ENCODE measurements at places on chromosomes 16 and 17. TPM values are rescaled to one million over a fixed set of nuclear protein-coding genes. Genes with fewer than 3 reads are reported as not detected.

The YBX2 gene
- 1.3 TPM for total RNA-seq

The CD300LB gene
- not detected for total RNA-seq

The EVI2A gene
- not detected for total RNA-seq

The OR2C1 gene
- not detected for total RNA-seq

The TMEM114 gene
- total RNA-seq, result not detected

The SCO1 gene
- total RNA-seq, result 9.4 TPM

The KRT33B gene
- total RNA-seq, result not detected

The RHOT1 gene
- 7.0 TPM for total RNA-seq

The HSD17B2 gene
- total RNA-seq, result not detected

The CBFA2T3 gene
- total RNA-seq, result 3.5 TPM

The TBC1D3E gene
- not detected for total RNA-seq

The KRTAP4-4 gene
- total RNA-seq, result not detected

The KCNG4 gene
- not detected for total RNA-seq

- no peaks in the 10 kb centered on the region for H3K4me1 ChIP-seq
- no peak for DNase-seq
- peaks cover 9% of the 10 kb centered on the region for H3K27me3 ChIP-seq
- no peaks in the 10 kb centered on the region for H3K36me3 ChIP-seq
- no peak overlapping the region for H3K4me3 ChIP-seq
- no peak overlapping the region for H3K27ac ChIP-seq
These were observed 16.0 kb upstream of the SOX9 start for GRCh38 chr17:72104863-72105234.

GRCh38 chr17:28178800-28179199 lies 136.3 kb downstream of the NLK start:
- no peaks in the 10 kb centered on the region for H3K4me1 ChIP-seq
- no peak for DNase-seq
- H3K27ac ChIP-seq, result no peak overlapping the region

- no peak overlapping the region for H3K27ac ChIP-seq
- H3K4me3 ChIP-seq, result no peak overlapping the region
- H3K36me3 ChIP-seq, result no peaks in the 10 kb centered on the region
- DNase-seq, result no peak
- H3K4me1 ChIP-seq, result no peaks in the 10 kb centered on the region
- H3K27me3 ChIP-seq, result no peaks in the 10 kb centered on the region
These were observed 291.2 kb downstream of the CDH11 start for GRCh38 chr16:64830653-64831052.

- peak overlapping the region; percentile 88 for H3K27ac ChIP-seq
- peaks cover 19% of the 10 kb centered on the region for H3K36me3 ChIP-seq
- H3K4me1 ChIP-seq, result peaks cover 24% of the 10 kb centered on the region
- no peaks in the 10 kb centered on the region for H3K27me3 ChIP-seq
These were observed 541 bp downstream of the VKORC1 start for GRCh38 chr16:31094088-31094423.

DNA sequence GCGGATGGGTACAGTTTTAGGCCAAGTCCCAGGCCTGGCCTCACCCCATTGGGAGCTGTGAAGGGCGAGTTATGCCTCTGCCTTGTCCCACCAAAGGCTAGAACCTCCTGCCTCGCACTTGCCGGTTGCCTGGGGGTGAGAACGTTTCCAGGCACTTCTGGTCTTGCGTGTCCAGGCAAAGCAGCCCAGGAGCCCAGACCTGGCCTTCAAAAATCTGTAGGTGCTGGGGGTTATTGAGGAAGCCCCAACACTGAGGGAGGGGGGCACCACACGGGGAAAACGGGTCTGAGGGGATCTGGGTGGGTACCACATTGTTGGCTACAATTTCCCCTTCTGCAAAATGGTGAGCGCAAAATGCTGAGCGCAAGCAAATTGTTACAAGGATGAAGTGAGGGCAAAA lies 12.2 kb upstream of the ATP2C2 start:
- H3K36me3 ChIP-seq, result no peaks in the 10 kb centered on the region
- DNase-seq, result no peak
- H3K27ac ChIP-seq, result no peak overlapping the region

GRCh38 chr17:7888184-7888920 lies at the start of gene CHD3:
CHD3 (plus strand) TSS chr17:7888789; CDS start chr17:7889001, 212 bp downstream.
- peak within 1 kb of the TSS; percentile 98 for H3K27ac ChIP-seq
- DNase-seq, result peak; percentile 82
- peaks cover 54% of the 10 kb centered on the region for H3K4me1 ChIP-seq
- peak within 1 kb of the TSS; percentile 78 for H3K4me3 ChIP-seq
- peaks cover 13% of the 10 kb centered on the region for H3K36me3 ChIP-seq

- H3K27ac ChIP-seq, result no peak overlapping the region
- no peak overlapping the region for H3K4me3 ChIP-seq
- H3K27me3 ChIP-seq, result peaks cover 53% of the 10 kb centered on the region
- DNase-seq, result no peak
- H3K36me3 ChIP-seq, result no peaks in the 10 kb centered on the region
- no peaks in the 10 kb centered on the region for H3K4me1 ChIP-seq
These were observed 56.3 kb upstream of the CBFA2T3 start for GRCh38 chr16:89033304-89033703.

DNA sequence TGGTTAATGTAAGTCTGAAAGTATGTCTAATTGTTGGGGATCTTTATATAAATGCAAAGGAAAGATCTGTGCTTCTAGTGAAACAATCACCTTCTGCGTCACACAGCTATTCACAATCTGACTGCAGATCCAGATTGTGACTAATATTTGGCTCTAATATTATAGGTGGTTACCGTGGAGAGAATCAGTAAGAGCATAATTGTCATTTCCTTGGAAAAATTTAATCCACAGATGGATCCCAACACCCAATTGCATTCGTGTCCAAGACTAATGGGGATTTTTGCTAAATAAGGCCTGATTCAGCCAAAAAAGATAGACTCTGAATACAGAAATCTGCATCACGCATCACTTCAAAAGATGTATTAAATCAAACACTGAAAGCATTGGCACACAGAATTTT lies 2.7 kb upstream of the KCNJ2 start:
- no peak overlapping the region for H3K27ac ChIP-seq
- H3K4me3 ChIP-seq, result no peak overlapping the region
- no peaks in the 10 kb centered on the region for H3K36me3 ChIP-seq
- no peaks in the 10 kb centered on the region for H3K27me3 ChIP-seq
- no peak for DNase-seq

- H3K36me3 ChIP-seq, result no peaks in the 10 kb centered on the region
- H3K27ac ChIP-seq, result no peak overlapping the region
- H3K27me3 ChIP-seq, result peaks cover 11% of the 10 kb centered on the region
- no peak overlapping the region for H3K4me3 ChIP-seq
These were observed 51.8 kb downstream of the BEAN1 start for GRCh38 chr16:66478733-66479511.

- no peak overlapping the region for H3K4me3 ChIP-seq
- H3K36me3 ChIP-seq, result no peaks in the 10 kb centered on the region
These were observed 456.2 kb upstream of the DYNLRB2 start for GRCh38 chr16:80084614-80085013.

- H3K36me3 ChIP-seq, result peaks cover 30% of the 10 kb centered on the region
- no peak overlapping the region for H3K4me3 ChIP-seq
- no peak for DNase-seq
- H3K27me3 ChIP-seq, result peaks cover 10% of the 10 kb centered on the region
- H3K27ac ChIP-seq, result no peak overlapping the region
These were observed 2.8 kb downstream of the CLDN7 start for GRCh38 chr17:7259555-7259889.

GRCh38 chr17:16255481-16255921 lies 38.5 kb downstream of the PIGL start:
- peak; percentile 75 for DNase-seq
- no peaks in the 10 kb centered on the region for H3K36me3 ChIP-seq
- H3K4me3 ChIP-seq, result no peak overlapping the region
- peaks cover 7% of the 10 kb centered on the region for H3K4me1 ChIP-seq
- no peaks in the 10 kb centered on the region for H3K27me3 ChIP-seq

DNA sequence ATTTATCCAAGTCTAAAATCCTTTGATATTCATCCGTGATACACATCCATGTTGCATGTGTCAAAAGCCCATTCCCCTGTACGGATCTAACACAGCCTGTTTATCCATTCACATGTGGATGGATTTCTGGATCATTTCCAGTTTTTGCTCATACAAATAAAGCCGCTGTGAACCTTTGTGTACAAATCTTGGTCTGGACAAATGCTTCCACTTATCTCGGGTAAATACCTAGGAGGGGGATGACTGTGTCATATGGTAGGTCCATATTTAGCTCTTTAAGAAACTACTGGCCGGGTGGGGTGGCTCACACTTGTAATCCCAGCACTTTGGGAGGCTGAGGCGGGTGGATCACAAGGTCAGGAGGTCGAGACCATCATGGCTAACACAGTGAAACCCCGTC lies 6.3 kb upstream of the TBCD start:
- H3K4me3 ChIP-seq, result no peak overlapping the region
- no peak for DNase-seq
- no peaks in the 10 kb centered on the region for H3K27me3 ChIP-seq
- no peaks in the 10 kb centered on the region for H3K4me1 ChIP-seq
- peaks cover 34% of the 10 kb centered on the region for H3K36me3 ChIP-seq
- H3K27ac ChIP-seq, result no peak overlapping the region

- peaks cover 52% of the 10 kb centered on the region for H3K4me1 ChIP-seq
- no peak for DNase-seq
- no peak overlapping the region for H3K27ac ChIP-seq
- no peaks in the 10 kb centered on the region for H3K27me3 ChIP-seq
- H3K4me3 ChIP-seq, result no peak overlapping the region
These were observed 6.3 kb downstream of the CLUH start for GRCh38 chr17:2705263-2705662.

DNA sequence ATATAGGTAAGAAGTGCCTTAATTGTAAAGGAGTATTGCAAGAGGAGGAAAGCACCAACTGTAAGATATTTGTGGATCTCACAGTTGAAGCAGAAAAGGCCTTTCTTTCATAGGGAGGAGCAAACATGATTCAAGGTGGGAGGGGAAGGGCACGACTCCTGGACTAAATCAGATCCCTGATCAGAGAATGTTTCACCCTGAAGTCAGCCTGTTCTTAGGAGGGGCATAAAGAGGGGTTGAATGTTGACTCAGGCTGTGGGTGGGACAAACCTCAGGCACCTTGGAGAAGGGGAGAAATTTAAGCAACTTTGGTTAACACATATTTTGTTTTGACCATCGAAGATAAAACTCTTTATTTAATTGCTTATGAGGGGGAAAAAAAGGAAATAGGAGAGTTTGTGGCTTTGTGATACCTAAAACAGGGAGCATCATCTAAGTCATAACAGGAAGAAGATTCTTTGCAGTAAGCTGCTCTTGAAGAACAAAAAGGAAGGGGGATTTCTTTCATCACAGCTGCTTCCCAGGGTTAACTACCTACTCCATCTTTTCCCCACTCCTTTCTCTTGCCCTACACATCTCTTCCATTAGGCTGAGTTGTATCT lies 158.6 kb upstream of the ZNF267 start:
- no peaks in the 10 kb centered on the region for H3K27me3 ChIP-seq
- H3K36me3 ChIP-seq, result no peaks in the 10 kb centered on the region
- H3K4me1 ChIP-seq, result peaks cover 39% of the 10 kb centered on the region
- no peak for DNase-seq
- peak overlapping the region; percentile 87 for H3K4me3 ChIP-seq
- H3K27ac ChIP-seq, result no peak overlapping the region

DNA sequence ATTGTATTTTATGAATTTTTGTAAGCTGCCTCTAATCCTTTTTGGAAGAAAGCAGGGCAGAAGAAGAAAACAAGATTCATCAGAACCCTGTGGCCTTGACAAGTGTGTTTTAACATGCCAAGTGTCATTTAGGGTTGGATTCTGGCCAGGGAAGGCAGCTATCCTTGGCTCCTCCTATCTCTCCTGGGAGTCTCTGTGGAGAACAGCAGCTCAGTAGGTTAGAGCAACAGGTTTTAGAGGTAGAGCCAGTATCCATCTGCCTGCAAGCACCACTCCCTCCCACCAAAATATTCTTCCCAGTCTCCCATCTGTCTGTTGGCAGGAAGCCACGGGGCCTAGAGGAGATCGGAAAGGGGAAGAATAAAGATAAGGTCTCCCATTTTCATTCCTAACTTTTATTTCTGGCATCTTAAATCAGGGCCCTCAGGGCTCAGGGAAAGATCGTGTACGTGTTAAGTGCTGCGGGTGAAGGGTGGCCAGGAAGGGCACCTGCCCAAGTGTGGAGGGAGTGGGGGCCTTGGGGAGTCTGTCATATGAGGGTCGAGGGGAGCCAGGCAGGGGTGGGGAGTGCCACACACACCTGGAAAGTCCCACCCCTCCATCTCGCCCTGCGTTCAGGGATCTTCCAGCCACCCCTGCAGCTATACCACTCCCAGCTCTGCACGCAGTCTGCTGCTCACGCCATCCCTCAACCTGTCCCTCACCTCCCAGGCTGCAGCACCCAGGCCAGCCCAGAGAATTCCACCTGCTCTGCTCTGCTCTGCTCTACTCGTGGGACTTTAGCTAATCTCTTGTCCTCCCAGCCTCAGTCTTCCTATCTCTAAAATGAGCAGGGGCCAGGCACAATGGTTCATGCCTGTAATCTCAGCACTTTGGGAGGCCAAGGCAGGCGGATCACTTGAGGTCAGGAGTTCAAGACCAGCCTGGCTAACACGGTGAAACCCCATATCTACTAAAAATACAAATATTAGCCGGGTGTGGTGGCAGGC lies 17.1 kb upstream of the CPSF4L start:
- H3K4me3 ChIP-seq, result no peak overlapping the region
- peak overlapping the region; percentile 67 for H3K27ac ChIP-seq
- H3K36me3 ChIP-seq, result peaks cover 19% of the 10 kb centered on the region
- peaks cover 35% of the 10 kb centered on the region for H3K4me1 ChIP-seq
